Sigmoid colon (tissue), 7 donors: ENCODE measurements at places on chromosomes 3 and 15. TPM values are rescaled to one million over a fixed set of nuclear protein-coding genes. Genes with fewer than 3 reads are reported as not detected.

CPNE9 gene
- total RNA-seq: not detected

GP5 gene
- 0.14 TPM for total RNA-seq

OR5K2 gene
- not detected for total RNA-seq

FHIT gene
- 6.1 TPM for total RNA-seq

FBXW12 gene
- not detected for total RNA-seq

CDHR4 gene
- 1.1 TPM for total RNA-seq

WNT5A gene
- 11.9 TPM for total RNA-seq

CSTA gene
- total RNA-seq: not detected

SERINC4 gene
- total RNA-seq: not detected

GRCh38 chr15:89778861-89779260 is 2.7 kb downstream of the MESP2 start:
- DNase-seq: no peak

- DNase-seq: peak; percentile 19
These were observed 17.0 kb downstream of the MUC4 start for GRCh38 chr3:195794708-195795107.

DNA sequence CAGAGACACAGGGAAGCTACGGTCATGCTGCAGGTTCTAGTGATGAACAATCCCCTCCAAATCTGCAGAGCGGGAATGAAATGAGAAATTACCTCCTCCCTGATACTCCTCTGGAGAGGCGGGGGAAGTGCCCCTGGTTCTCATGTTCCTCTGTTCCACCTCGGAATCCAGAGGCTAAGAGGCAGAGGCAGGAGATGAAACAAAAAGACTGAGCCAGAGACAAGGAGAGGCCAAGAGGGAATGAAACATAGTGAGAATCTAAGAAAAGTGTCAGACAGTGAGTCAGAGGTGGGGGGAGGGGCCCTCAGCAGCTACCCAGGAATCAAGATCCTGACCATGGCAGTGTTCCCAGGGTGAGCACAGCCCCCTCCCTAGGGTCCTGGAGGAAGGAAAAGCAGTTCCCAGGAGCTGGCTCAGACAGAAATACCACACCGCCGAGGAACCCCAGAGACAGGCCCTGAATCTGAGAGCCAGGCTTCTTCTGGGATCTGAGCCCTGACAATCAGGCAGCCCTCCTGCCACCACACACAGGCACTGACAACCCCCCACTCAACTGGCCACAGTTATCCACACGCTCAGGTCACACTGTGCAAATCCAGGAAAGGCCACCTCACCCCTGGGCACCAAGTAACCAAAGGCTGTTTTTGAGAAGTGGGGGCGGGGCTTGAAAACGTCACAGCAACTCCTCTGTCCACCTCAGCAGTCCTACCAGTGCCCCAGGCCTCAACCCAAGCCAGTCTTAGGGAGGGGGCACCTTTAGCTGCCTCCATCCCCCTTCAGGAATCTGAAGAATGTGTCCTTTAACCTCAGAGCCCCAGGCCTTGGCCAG is 2.4 kb downstream of the CSRNP1 start:
- DNase-seq: peak; percentile 96

- DNase-seq: no peak
These were observed 11.7 kb downstream of the EBLN2 start for GRCh38 chr3:73073091-73073707.

DNA sequence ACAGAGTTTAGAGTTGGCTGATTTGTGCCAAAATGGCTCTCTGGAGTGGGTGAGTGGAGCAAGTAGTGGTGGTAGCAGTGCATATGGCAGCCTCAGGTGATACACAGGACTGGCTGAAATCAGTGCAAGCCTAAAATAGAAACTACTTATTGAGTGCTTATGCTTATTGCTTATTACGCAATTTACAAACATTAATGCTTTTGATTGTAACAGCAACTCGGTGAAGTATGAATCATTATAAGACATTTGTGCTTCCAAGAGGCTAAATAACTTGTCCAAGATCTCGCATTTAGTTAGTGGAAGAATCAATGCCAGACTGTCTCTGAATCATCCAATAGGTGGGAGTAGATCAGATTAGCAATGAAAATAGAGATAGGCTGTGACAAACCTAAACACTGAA is 353.8 kb downstream of the NAALADL2 start:
- DNase-seq: no peak

DNA sequence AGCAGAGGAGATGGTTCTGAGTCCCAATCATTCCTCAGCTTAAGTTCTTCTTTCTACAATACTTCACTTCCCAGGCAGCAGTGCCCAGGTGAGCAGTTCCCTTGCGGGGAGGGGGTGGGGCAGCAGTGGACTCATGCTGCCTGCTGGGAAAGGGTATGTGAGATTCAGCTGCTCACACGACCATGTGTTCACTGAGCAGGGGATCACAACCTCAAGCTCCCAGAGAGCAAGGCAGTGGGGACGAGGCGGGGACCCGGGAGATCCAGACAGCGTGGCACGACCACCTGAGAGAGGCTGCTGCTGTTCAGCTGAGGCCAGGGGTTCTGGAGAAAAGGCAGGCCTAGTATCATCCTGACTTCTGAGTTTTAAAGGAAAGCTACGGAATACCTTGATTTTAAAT is 166.6 kb downstream of the XXYLT1 start:
- peak; percentile 29 for DNase-seq

DNA sequence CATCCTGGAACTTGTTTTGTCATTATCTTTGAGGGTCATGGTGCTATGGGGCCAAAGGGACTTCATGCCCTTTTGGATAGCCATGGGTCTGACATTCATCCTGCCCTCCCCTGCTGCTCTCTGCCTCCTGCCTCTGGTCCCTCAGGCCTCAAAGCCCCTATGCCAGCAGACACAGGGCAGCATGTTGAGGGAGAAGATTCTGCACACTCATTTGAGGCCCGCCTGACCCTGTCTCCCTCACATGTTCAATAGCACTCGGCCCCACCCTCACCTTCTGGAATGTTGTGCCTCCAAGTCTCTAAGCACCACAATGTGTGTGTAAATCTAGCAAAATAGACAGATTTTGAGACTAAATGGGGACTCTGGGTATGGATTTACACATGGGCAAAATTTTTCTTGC is 178.7 kb upstream of the ANKRD28 start:
- DNase-seq: no peak

DNA sequence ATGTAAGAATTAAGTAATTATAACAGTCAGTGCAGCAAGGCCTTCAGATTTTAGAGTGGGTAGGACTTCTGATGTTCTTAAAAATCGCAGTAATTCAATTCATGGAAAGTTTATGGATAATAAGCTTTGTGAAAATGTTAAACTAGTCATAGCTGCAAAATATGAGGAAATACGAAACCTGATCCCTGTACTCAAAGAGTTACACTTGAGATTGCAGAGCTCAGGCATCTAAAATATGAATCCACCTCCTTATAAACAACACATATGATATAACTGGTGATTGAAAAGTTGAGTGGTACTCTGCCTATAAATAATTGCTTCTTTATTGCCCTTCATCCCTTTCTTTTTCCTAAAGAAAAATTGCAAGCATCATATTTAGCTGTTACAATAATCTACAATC is 473.3 kb downstream of the OTOL1 start:
- DNase-seq: no peak

GRCh38 chr15:63420333-63420747 is 38.7 kb upstream of the CA12 start:
- DNase-seq: no peak

DNA sequence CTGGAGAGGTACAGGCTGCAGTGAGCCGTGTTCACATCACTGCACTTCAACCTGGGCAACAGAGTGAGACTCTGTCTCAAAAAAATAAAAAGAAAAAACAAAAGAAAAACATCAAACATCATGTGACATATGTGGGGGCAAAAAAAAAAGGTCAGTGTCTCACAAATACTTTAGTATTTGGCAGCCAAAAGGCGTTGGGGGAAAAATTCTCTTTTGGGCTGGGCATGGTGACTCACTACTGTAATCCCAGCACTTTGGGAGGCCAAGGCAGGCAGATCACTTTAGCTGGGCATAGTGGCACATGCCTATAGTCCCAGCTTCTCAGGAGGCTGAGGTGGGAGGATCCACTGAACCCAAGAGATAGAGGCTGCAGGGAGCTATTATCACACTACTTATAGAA is 47.6 kb downstream of the TMCC1 start:
- no peak for DNase-seq

DNA sequence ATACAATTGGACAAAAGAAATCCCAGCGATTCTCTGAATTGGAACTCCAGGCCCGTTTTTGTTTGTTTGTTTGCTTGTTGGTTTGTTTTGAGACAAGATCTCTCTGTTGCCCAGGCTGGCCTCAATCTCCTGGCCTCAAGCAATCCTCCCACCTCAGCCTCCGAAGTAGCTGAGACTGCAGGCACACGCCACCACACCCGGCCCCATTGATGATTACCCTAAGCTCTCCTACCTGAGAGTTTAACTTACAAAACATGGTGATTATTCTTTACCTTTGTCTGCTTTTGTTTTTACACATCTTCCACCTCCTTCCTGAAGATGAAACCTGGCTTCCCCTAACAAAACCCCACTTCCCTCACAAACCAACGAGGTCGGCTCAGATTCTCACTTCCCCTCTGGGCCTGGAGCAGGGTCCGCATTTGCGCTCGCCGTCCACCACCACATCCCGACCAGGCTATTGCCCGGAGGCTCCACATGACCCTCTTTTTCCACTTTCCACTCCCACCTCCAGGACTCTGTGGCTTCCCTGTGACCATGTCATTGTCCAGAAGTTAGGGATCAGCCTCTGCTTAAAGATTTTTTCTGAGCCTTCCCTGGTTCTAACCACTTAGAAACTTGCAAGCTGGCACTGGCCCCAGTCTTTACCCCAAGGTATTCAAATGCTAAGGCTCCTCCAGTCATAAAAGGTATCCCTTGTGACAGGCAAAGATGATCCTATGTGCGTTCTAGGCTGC is 14.8 kb downstream of the KLHL6 start:
- DNase-seq: no peak

DNA sequence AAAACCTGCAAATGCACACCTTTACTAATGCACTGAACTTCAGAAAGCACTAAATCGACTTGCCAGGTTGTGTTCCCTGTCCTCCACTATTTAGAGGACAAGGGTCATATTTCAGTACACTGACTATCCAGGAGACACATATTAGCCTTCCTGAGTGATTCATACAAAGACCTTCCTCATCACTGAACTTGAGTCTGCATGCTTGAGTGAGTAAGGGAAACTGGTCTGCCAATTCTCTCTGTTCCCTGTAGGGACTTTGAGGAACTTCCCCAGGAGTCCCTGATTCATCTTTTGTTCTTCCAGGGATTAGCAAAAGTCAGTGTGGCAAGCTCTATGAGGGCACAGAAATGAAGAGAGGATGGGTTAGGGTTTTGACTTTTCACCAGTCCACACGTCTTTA is 565.9 kb downstream of the PDCD6IP start:
- DNase-seq: no peak

GRCh38 chr3:66933233-66933632 is 64.9 kb upstream of the KBTBD8 start:
- DNase-seq: no peak

GRCh38 chr3:197253238-197253947 is 45.0 kb downstream of the DLG1 start:
- no peak for DNase-seq

GRCh38 chr3:64921281-64922065 is 233.7 kb upstream of the ADAMTS9 start:
- no peak for DNase-seq

- no peak for DNase-seq
These were observed 61.4 kb upstream of the MYRIP start for GRCh38 chr3:39748002-39748401.

- DNase-seq: no peak
These were observed 83.6 kb downstream of the WDR72 start for GRCh38 chr15:53675832-53676231.

DNA sequence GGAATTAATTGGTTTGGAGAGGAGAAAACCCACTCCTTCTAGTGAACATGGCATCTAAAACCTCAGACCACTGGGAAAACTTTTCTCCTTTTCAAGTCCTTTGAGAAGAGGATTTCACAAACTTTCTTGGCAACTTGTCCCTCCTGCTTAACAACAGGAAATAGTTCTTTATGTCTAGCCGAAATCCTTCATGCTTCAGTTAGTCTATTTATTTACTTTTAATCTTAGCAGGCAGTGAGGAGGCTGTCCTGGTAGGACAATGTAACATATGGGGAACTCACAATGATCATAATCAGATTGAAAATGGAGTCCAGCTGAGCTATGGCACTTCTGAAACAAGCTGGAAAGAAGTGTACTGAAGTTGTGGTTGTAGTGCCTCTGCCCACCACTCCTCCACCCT is 50.6 kb downstream of the KY start:
- DNase-seq: no peak

DNA sequence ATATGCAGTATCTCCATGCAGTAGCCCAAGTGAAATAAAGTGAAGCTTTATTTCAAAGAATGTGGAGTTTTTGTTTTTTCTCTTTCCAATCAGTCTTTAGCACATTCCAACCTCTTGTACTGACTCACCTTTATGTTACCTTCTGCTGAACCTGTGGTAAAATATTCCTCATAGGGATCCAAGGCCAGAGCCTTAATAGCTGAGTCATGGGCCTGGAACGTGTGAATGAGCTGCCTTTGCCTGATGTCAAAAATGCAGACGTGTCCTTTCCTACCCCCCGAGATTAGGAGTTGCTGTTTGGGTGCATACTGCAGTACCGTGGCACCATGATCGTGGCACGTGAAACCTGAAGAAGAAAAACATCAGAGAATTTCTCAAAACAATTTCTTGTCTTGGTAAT is 108.5 kb downstream of the GLDN start:
- no peak for DNase-seq

- DNase-seq: no peak
These were observed 238.7 kb upstream of the NR2E3 start for GRCh38 chr15:71571641-71572040.

GRCh38 chr3:34155108-34155507 is 356.7 kb downstream of the PDCD6IP start:
- no peak for DNase-seq

GRCh38 chr3:94185753-94186152 is 122.9 kb downstream of the NSUN3 start:
- no peak for DNase-seq

DNA sequence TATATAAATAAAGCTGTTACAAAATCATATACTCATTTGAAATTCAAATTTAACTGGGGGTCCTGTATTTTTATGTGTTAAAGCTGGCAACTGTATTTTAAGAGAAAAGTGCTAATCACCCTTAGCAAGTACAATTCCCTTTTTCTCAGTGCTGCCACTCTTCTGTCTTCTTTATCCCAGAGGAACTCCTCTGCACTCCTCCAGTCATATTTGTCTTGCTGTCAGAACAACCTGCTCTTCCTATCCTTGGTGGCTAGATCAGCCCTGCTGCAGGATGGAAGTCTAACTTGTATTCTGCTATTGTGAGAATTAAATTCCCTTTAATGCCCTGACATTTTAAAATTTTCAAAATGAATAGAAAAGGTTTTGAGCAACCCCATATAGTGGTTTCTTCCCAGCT is 123.9 kb upstream of the TNIK start:
- no peak for DNase-seq
